ENCODE measurements at places on chromosomes 13 and 19.

DNA sequence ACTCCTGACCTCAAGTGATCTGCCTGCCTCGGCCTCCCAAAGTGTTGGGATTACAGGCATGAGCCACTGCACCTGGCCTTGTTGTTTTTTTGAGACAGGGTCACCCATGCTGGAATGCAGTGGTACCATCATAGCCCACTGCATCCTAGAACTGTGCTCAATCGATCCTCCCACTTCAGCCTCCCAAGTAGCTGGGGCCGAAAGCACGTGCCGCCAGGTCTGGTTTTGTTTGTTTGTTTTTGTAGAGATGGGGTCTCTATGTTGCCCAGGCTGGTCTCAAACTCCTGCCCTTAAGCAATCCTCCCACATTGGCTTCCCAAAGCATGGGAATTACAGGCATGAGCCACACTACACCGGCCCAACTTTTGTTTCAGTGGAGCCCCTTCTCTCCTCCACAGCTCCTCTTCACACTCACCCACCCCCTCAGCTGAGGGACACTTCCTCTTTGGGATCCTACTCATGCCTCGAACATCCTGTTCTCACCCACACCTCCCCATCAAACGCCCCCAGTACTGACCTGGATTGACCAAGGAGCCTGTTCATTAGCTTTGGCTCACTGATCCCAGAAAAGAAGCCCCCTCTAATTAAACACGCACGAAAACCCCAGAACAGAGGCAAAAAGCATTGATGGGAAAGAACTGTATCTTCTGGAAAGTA is 12.8 kb upstream of the CERS4 start:
- no peak for ATAC-seq

DNA sequence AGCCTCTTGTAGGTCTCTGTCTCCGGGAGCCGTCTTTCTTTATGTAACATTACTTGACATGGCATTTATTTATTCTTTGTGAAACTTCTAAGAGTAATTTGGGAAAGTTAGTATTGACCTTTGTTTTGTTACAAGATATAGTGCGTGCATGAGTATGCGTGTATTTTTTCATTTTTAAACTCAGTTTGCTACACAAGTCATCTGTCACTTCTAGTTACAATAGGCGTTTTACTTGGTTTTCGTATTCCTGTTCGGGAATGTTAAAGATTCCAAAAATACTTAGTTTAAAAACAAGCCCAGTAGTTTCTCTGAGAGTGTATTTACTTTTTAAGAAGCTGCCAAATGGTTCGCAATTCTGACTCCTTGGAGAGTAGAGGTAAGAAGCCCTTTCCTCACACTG is 3.2 kb downstream of the PDS5B start:
- ATAC-seq, result no peak

DNA sequence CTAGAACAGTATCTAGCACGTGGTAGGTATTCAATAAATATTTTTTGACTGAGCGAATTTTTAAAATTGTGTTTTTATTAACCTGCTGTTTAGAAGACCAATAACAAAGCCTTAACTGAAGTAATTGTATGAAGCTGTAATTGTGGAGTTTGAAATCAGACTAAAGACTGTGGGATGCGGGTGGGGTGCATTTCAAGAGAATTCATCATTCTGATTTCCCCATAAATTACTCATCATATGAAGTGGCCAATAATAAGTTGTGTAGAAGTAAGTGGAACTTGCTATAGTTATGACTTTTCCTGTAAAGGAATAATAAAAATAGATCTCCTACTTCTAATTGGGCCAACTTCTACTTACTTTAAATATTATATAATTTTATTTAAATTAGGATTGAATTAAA is 449.3 kb downstream of the PCDH9 start:
- ATAC-seq, result no peak

DNA sequence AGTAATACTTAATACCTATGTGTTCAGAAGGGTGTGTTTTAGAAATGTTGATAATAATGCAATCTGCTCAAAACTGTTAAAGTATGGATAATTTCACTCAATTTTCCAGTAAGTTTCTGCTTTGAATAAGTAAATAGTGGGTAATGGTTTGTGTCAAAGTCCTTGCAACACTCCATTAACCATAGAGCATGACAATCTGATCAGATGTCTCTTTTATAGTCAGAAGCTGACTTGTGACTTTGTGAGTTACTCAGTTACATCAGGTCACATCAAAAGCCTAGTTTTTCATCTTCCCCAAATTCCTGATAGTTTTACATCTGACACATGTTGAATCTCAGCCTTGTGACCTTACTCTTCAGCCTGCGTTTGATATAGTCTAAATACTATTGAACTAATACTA is 338.0 kb downstream of the EFNB2 start:
- ATAC-seq, result no peak

Data from SK-N-SH treated with all-trans-retinoic acid at 6 μM for 48 hours (cell line).